Renal cortex interstitium (tissue), 15 donors: ENCODE measurements at places on chromosomes 11 and 22. TPM values are rescaled to one million over a fixed set of nuclear protein-coding genes. Genes with fewer than 3 reads are reported as not detected.

Gene THRSP
- polyA plus RNA-seq, result 0.33 TPM

DNA sequence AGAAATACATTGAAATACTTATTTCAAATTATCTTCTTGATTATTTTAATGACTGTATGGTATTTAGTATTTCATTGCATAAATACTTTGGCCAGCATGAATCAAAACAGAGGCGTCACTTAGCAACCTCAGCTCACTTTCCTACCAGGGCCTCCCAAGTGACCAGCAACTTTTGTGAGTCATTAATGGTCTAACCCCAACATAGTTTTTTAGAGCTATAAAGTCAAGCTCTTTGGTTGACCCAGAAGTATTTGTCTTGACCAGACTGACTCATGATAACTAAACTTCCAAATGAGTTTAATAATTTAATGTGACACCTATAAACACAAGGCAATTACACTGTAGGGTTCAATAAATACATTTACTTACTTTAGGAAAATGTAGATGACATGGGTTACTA lies 27.9 kb upstream of the RBMXL2 start:
- no peak for DNase-seq

Gene RAG2
- 0.48 TPM for polyA plus RNA-seq

- DNase-seq, result no peak
These were observed 1.2 kb downstream of the DRD2 start for GRCh38 chr11:113473983-113474361.

Gene SLC6A5
- 0.50 TPM for polyA plus RNA-seq

DNA sequence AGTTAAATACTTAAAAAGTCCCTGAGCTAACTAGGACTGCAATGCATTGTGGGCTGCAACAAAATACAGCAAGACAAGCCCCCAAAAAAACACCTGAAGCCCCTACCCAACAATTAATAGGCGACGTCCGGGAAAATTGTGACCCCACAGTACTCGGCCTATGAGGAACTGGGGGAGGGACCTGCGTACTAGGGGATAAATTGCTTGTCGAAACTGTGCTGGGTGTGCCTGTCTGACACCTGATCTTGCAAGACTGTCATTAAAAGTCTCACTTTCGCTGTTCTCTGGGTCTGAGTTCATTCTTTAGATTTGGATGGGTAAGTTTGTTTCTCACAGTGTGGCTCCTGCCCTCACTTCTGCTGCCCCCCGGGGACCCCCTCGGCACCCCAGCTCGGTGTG lies 15.2 kb downstream of the TANGO2 start:
- DNase-seq, result no peak

Gene CHEK1
- 28.8 TPM for polyA plus RNA-seq

Gene GAS2L1
- polyA plus RNA-seq, result 5.5 TPM

DNA sequence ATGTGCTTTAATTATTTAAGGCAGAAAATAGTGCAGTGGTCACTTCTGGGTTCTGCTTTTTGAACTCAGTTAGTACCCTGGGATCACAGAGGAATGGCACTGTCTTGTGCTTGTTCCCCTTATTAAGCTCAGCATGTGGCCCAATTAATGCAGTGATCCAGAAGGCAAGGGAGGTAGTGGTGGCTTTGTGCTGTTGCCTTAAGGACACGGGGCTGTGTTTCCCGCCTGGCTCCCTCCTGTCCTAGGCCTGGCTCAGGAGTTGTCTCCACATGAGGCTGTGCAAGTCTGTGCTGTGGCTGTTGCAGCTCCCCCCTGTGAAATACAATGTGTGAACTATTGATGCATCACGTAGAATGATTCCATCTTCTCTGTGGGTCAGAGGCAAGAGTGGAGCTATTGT lies 49.2 kb upstream of the CABP7 start:
- no peak for DNase-seq

GRCh38 chr11:111370902-111371578 lies 8.0 kb downstream of the POU2AF1 start:
- DNase-seq, result no peak

DNA sequence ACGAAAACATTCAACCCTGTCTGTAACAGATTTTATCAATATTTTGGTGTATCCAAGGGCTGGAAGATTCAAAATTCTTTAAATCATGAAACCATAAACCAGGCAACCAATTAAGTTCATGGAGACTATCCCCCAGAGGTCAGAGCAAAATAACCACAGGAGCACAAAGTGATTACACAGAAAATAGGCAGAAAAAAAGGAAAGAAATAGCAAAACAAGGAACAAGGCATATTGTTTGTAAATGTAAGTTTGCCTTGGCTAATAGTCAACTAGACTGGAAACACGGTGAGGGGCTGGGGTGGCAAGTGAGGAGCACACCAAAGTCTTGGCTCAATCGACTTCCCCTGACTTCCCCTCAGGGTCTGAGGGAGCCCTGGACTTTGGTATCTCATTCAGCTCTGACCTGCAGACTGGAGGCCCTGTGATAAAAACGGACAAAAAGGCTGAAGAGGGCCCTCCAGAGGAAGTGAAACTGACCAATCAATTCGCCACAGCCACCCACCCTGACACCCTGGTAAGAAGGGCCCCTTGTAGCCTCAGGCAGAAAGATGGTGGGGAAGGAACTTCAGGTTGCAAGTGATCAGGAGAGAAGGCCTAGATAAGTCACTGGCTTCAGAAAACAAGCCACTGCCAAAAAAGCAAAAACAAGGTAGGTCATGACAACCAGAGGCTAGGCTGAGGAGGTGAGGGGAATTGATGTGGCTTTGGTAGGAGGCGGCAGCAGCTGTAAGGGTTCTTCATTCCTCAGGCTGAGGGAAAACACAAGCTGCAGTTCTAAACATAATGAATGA lies 1.8 kb downstream of the SIK3 start:
- DNase-seq, result no peak

Gene MSANTD4
- 30.2 TPM for polyA plus RNA-seq

Gene SUN2
- 72.6 TPM for polyA plus RNA-seq

Gene OR2D2
- not detected for polyA plus RNA-seq

Gene YAP1
- polyA plus RNA-seq, result 193 TPM
